Activated T-cell treated with anti-CD3 and anti-CD28 coated beads, Interleukin-2, amount 50 U/mL, for 4 hours (primary cell): ENCODE measurements at places on chromosomes 6 and 20. TPM values are rescaled to one million over a fixed set of nuclear protein-coding genes. Genes with fewer than 3 reads are reported as not detected.

PSORS1C2 gene
- total RNA-seq: not detected

RRAGD gene
- 10.2 TPM for total RNA-seq

C6orf52 gene
- total RNA-seq: 5.3 TPM

COL19A1 gene
- 0.05 TPM for total RNA-seq

LINC00237 gene
- not detected for total RNA-seq

GJA10 gene
- total RNA-seq: not detected

LAMA2 gene
- total RNA-seq: 4.7 TPM

CLVS2 gene
- total RNA-seq: not detected

CAGE1 gene
- total RNA-seq: 0.10 TPM

TMC2 gene
- not detected for total RNA-seq

GPR31 gene
- not detected for total RNA-seq

TXLNB gene
- 0.08 TPM for total RNA-seq

TRIM40 gene
- total RNA-seq: not detected

PLCB4 gene
- 0.05 TPM for total RNA-seq

PABPC1L gene
- 63.0 TPM for total RNA-seq

BPIFB1 gene
- total RNA-seq: not detected
